Activated CD4-positive, CD25-positive, alpha-beta regulatory T cell (primary cell): ENCODE measurements at places on chromosomes 12 and 14.
A peak's percentile ranks its signal among the peaks of the same experiment; 100 is the strongest.

- DNase-seq = peak; percentile 33
Observed at GRCh38 chr12:55724226-55724939, 4.2 kb downstream of the RDH5 start.

DNA sequence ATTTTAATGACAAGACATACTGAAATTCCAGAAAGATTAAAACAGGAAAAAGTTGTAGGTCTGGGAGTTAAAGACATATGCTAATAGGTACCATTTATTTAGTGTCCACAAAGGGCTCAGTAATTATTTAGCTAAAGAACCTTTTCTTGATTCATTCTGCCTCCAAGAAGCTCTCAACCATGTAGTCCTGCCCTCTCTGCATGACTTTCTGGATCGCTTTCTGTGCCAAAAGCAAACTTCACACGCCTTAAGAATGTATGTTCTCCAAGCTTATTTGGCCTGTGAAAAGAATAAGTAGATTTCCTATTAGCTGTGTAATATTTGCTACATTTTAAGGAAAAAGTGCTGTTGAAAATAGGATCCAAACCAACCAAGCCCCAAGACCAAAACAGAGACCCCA lies 291.7 kb downstream of the C12orf75 start:
- no peak for DNase-seq

- DNase-seq = no peak
Observed at GRCh38 chr12:96046543-96047228, 11.3 kb upstream of the LTA4H start.

- peak; percentile 28 for DNase-seq
Observed at GRCh38 chr12:45726603-45727300, 2.8 kb upstream of the ARID2 start.
